ENCODE measurements at places on chromosomes 2 and 18.

DNA sequence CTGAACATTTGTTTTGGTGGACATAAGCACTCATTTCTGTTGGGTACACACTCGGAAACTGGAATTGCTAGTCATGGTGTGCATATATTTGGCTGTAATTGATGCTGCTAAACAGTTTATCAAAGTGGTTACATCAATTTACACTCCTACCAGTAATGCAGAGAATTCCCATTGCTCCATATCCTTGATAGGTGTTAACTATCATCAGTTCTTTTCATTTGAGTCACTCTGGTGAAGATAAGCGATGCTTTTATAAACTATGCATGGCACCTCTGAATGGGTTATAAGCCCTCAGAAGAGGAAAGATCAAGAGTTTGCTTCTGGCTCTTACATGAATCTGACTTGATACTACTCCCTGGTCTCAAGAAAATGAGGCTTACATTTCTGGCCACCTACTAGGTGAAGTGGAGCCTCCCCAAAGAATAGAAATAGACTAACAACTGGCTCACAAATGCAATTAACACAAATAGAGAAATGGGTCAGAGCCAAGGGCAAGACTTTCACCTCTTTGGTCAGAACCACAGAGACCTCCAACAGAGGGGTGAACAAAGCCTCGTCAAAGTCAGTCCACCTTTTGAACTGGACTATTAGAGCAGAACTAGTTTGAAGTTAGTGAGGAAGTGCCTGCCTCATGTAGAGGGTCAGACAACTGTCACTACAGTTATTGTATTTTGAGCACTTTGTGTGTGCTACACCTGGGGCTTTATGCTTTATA, 15.0 kb upstream of the STK17B start:
- DNase-seq, result no peak

DNA sequence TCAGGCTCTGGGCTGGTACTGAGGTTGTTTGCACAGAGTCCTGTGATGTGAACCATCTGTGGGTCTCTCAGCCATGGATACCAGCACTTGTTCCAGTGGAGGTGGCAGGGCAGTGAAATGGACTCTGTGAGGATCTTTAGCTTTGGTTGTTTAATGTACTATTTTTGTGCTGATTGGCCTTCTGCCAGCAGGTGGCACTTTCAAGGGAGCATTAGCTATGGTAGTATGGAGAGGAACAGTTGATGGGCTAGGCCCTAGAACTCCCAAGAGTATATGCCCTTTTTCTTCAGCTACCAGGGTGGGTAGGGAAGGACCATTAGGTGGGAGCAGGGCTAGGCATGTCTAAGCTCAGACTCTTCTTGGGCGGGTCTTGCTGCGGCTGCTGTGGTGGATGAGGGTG, 257.0 kb upstream of the GYPC start:
- DNase-seq, result no peak

- no peak for DNase-seq
Observed at GRCh38 chr2:233824373-233824772, 30.0 kb downstream of the HJURP start.

GRCh38 chr2:227472265-227473121, 537 bp downstream of the AGFG1 start:
- DNase-seq, result peak; percentile 24

DNA sequence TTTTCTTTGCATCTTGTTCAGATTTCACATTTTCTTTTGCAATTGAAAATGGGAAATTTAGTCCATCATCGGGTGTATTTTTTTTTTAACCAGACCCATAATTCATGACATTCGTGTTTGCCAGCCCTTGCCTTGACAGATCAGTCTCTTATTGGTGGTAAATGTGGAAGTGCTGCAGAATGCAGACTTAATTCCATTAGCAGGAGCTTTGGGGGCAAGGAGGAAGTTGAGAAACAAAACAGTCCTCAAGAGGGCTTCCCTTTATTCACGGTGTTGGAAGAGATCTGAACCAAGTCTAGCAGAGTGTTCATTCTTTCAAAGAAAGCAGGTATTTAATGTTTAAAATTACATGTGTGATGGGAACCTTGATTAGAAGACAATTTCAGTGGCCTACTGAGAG, 16.6 kb upstream of the RPE start:
- no peak for DNase-seq

- DNase-seq, result no peak
Observed at GRCh38 chr18:4961121-4961909, 235.7 kb downstream of the AKAIN1 start.

DNA sequence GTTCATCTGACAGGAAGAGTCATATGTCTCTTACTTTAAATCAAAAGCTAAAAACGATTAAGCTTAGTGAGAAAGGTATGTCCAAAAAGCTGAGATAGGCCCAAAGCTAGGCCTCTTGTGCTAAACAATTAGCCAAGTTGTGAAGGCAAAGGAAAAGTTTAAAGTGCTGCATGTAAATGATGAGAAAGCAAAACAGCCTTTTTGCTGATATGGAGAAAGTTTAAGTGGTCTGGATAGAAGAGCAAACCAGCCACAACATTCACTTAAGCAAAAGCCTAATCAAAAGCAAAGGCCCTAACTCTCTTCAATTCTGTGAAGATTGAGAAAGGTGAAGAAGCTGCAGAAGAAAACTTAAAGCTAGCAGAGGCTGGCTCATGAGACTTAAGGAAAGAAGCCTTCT, 511.3 kb upstream of the FAM98A start:
- no peak for DNase-seq

- no peak for DNase-seq
Observed at GRCh38 chr2:143816916-143817315, 687.7 kb downstream of the ARHGAP15 start.

GRCh38 chr2:218988650-218989049, 3.7 kb upstream of the FEV start:
- DNase-seq, result no peak

DNA sequence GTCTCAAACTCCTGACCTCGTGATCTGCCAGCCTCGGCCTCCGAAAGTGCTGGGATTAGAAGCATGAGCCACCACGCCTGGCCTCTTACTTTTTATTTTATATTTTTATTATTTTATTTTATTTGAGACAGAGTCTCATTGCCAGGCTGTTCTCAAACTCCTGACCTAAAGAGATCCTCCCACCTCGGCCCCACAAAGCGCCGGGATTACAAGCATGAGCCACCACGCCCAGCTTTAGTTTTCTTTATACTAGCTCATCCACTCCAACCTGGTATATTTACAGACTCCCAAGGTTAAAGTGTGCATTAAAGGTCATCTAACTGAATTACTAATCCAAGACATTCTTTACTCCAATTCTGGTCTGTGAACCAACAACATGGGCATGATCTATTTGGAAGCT, 26.8 kb downstream of the ATAD2B start:
- DNase-seq, result no peak

DNA sequence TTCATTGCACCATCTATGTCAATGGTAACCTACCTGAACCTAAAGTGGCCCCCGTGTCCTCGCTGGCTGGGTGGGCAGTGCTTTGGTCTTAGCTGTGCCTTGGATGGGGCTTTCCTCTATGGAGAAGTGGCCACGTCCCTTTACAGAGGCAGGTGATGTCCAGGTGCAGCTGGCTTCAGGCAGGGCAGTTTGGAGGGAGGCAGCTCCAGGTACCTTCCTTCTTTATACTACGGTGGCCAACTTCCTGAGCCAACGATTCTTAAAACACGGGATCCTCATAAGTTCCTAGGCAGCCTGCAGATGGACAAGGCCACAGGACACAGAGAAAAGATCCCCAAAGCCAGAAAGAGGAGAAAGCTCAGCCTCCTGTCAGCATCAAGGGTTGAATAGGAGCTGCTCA, 517.3 kb upstream of the HS6ST1 start:
- no peak for DNase-seq

DNA sequence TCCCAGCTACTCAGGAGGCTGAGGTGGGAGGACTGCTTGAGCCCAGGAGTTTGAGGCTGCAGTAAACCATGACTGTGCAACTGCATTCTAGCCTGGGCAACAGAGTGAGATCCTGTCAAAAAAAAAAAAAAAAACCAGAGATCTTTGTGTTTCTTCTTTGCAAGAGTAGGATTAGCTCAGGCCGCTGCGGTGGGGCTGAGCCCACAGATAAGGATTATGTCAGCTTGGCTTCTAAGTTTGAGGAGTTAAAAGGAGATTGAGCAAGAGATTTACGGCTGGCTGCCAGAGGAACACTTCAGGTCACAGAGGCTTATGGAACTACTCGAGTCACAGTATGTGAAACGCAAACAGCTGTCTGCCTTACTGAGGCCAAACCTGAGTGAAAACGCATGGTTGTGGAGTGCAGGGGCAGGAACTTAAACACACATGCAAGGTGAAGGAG, 146.7 kb upstream of the L3MBTL4 start:
- no peak for DNase-seq

DNA sequence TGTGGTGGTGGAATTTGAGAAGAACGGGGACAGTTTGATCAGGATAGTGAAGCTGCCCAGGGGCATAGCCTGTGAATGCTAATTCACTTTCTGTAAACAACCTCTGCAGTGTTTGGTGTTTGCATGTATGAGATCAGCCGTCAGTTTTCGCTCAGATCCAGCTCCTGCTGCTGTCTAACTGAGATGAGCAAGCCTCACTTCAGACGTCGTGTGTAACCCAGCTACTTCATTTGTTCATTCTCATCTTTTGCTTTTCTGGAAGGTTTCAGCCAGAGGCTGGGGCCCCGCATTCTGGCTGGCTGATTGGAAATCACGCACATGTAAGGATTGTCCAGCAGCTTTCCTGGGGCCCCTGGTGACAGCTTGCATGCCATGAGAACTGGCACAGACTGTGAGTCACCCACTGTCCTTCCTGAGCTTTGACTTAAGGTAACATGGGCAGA, 48.9 kb downstream of the LDLRAD4 start:
- DNase-seq, result no peak

DNA sequence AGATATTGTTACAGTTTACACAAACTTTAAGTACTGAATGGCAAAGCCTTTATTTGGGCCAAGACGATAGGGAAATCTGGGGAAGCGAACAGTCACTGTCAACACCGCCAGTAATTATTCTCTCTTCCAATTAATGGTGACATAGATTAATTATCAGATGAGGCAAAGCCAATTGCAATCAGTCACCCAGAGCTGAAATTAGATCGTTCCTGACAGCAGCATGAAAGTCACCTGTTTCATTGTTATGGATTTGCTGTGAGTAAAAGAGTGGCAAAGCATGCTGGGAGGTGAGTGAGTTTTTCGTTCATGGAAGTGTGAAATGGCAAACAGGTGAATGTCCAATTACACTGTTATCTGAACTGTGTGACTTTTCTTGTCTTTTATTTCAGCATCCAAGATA, 164.8 kb upstream of the KLHL14 start:
- DNase-seq, result no peak

- no peak for DNase-seq
Observed at GRCh38 chr2:3814706-3815245, 111.4 kb downstream of the DCDC2C start.

- no peak for DNase-seq
Observed at GRCh38 chr18:58580623-58581022, 48.3 kb downstream of the ALPK2 start.

- DNase-seq, result no peak
Observed at GRCh38 chr2:22458440-22458839, 926.5 kb upstream of the KLHL29 start.

DNA sequence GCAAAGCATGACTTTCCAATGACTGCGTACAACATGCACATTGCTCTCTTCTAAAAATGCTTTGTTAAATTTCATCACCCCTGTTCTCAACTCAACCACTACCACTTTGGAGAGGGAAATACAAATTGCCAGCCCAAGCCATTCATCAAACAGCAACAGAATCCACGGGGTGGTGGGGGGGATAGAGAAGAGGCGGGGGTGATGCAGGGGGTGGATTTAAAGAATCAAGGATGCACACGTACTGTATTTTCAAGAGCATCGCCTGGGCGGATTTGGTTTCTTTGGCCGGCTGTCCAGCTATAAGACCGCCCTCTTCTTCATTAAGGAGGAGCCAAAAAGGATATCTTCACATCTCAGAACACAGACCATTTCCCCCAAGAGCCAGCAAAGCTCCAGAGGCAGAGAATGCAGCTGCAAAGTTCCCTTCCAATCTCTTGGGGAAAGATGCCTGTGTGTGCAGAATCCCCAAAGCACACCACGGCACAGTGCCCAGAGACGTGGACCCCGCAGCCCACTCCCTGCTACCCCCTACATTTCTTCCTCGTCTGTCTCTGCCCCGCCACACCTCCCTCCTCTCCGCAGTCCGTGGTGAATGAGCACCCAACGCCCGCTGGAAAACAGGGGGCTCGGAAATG, 977 bp downstream of the SLC8A1 start:
- no peak for DNase-seq

DNA sequence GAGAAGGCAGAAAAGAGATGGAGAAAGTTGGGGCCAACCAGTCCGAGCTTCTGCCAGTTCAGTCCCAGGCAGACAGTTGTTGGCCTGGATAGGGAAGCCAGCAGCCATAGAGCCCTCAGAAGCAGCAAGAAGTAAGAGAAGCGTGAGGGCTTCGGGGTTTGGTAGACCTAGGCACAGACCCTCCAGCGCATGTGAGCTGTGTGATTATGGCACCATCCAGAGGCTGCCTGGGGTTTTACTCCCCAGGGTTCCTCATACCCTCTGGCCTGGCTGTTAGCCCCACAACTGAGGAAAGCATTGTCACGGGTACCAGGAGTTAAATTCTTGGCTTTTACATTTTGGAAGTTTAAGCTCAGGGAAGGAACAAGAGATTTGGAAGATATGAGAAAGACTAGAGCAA, 93.7 kb upstream of the RAB6C start:
- no peak for DNase-seq

DNA sequence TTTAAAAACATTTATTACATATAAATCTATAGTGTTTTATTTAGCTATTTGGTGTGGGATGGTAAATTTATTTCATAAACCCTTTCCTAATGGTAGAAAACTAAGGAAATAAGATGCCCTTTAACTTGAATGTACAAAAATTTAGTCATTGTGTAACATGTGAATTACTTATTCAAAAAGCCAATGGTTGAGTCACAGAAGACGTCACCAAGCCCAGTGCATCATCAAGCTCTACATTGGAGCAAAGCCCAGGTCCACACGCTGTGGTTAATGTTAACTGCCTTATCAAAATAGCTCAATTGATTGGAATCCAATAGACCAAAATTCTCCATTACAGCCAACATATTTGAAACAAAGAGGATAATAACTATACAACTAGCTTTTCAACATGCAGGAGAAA, 145.5 kb upstream of the LYPD1 start:
- no peak for DNase-seq

GRCh38 chr2:25437881-25438662, 96.3 kb upstream of the DNMT3A start:
- no peak for DNase-seq

DNA sequence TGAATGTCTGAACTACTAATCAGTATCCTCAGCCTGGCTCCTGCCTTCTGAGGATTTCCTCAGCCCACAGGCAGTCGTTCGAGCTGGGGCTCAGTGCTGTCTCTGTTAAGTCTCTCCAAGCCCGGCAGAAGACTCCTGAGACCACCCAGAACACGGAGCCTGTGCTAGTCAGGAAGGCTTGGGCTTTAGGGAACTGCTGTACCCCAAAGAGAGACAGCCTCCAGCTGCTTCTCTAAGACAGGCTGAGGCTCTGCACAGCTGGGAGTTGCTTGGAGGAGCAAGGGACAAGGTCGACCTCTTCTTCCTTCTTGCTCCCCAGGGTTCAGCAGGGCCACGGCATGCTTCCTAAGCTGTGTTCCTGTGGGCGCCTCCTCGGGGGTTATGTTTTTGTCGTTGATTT, 283.4 kb upstream of the MYT1L start:
- no peak for DNase-seq

GRCh38 chr18:35506024-35506712, 8.4 kb upstream of the INO80C start:
- DNase-seq, result no peak

GRCh38 chr2:99605036-99605435, 115.2 kb upstream of the REV1 start:
- no peak for DNase-seq

GRCh38 chr2:30505500-30506180, 58.6 kb downstream of the LCLAT1 start:
- DNase-seq, result no peak
